Glomerular endothelial cell (primary cell): ENCODE measurements at places on chromosomes 13 and 19.

DNA sequence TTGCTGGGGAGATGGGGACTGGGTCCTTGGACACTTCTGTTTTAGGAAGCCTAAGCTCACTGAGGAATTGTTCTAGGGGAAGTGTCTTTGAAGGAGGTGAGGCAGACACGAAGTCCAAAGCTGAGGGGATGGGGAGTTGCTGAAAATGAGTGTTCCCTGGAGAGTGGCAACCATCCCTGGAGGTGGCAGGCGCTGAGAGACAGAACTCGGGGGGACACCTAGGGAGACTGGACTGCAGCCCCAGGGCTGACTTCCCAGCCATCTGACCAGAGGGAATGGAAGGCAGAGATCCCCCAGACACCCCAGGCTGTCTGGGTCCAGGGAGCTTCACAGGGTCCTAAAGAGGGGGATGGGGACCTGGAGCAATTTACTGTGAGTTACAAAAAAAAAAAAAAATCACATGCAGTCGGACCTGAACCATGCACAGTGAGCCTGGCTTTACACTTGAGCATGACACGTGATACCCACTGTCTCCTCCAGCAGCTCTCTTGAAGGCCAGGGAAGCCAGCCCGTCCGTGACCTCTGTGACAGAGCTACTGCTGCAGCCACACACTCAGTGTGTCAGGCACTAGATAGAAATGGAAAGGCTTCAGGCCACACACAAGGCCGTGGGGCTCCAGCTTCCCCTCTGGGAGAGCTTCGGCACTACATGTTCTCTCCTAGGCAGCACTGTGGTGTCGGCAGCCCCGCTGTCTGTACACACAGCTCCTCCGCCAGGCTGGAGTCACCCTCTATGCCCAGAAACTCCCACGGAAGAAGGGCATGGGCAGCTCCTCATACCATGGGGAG is 77.1 kb upstream of the KCTD15 start:
- DNase-seq: no peak

GRCh38 chr13:40758811-40759210 is 12.2 kb downstream of the MRPS31 start:
- no peak for DNase-seq

DNA sequence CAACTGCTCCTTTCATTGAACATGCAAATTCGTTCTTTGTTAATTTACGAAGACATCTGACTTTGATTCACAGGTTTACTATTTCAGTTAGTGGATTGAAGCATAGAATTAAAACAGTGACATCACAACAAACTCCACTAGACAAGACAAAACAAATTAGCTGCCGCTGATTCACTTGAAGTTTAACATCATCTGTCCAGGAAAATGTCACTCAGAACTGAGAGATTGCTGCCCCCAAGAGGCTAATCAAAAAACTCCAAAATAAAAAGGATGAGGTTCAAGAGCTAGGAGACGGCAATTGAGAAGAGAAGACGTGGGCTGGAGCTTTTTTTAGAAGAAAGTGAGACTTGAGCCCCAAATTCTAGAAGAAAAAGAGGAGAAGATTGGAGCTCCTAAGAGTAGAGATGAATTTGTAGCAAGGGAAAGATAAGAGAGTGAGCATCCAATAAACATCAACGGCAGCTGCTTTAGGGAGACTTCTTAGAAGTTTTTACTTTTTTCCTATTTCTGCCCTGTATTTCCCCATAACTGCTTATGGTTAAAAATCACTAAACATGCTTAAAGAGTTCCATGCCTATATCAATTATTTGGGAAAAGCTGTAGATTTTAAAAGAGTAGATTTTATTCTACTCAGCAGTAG is 40.8 kb upstream of the TPP2 start:
- DNase-seq: no peak

DNA sequence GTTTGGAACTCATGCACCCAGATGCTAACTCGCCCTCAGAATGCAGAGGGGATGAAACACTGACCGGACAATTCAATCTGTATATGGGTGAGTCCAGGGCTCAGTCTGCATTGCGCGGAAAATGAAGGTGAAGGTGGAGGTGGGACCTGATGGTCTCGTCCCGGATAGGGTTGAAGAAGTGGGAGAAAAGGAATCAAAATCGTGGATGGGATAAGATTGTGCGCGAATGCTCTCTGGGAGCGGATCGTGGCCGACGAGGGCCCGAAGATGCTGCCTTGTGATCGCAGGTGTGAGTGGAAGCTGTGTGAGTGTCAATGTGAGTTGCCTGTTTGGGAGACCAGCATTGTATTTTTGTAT is 594 bp upstream of the ZNF850 start:
- no peak for DNase-seq

DNA sequence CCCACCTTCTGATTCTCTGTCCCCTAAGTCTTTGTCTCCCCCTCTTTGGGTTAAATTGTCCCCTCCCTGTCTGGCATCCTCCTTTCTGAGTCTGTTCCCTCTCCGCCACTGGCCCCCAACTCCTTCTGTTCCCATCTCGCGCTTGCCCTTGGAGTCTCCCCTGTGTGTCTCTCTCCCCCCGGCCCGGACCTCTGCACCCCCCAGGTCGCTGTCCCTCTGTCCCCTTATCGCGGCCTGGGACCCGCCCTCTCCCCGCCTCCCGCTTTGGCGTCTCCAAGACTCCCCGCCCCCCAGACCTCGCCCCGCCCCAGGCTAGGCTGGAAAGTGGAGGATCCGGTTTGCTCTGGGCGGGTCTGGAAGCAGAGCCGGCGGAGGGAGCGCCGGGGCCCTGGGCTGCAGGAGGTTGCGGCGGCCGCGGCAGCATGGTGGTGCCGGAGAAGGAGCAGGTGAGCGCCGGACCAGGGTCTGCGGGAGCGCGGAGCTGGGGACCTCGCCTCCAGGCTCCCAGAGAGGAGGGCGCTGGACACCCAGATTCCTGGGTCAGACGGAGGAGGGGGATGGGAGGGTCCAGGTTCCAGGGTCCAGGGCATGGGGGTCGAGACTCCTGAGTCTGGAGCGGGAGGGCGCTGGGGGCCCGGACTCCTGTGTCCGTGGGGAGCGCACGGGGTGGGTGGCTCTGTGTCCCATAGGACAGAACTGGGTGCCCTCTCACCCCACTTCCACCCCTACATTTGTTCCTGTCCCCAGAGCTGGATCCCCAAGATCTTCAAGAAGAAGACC is at the start of gene TRPM4:
TRPM4 (plus strand) TSS at position 348 of the 780 bp plus-strand sequence; CDS start at position 423, 75 bp downstream.
- DNase-seq: no peak

- no peak for DNase-seq
Observed at GRCh38 chr19:42202290-42202880, 15.1 kb downstream of the DEDD2 start.

DNA sequence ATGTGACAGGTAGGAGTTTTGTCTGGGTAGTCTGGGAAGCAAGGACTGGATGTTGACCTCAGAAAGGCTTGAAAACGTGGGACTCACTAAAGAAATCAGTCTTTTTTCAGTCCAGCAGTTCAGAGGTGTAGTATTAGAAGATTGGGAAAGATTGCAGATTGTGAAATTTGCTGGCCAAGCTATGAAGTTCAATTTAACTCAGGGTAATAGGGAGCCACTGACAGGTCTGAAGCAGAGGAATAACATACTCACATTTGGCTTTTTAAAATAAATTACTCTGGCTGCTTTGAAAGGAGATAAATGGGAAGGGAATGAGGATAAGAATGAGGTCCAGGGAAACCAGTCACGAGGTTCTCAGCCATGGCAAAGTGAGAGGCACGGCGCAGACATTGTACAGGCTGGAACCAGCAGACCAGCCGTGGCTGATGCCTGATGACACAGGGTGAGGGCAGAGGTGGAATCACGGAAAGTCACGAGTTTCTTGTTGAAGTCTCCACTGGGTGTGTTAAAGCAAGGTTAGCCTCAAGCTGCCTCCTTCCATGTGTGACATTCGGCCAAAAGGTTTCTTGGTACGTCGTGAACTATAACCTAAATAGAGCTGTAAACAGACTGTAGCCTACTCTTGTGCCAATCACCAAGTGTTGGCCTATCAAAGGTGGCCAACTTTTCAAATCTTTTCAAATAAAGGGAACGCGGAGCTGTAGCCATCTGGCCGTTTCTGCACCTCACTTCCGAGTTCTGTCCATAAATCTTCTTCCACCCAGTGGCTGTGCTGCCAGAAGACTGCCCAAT is 377.6 kb downstream of the IRS2 start:
- DNase-seq: no peak

- no peak for DNase-seq
Observed at GRCh38 chr13:19053561-19053960, 128.1 kb downstream of the TUBA3C start.

DNA sequence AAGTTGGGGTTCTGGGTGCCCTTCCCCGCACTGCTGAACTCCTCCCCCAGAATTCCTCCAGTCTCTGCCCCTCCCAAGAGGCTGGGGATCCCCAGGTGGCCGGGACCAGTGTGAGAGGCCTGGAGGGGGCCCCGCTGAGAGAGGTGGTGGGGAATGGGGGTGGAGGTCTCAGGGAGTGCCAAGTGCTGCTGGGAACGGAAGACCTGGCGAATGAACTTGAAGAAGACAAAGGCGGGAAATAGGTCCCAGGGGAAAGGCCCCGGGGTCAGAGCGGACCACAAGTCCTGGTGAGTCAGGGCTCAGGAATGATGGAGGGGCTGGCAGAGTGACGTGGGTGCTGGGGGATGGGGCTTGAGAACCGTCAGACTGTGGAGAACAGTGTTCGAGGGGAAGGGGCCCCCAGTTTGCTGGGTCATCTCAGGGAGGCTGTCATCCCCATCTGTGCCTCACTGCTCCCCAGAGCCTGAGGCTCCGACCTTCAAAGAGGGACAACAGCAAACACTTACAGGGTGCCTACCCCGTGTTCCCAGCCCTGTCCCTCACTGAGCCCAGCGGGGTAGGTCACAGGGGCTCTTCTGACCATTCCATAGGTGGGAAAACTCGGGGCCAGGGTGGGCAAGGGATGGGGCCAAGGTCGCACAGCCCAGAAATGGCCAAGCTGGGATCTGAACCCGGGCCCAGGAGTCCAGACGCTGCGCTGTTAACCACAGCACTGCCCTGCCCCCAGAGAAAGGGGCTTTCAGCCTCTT is 16.0 kb upstream of the SEMA6B start:
- peak; percentile 93 for DNase-seq

- no peak for DNase-seq
Observed at GRCh38 chr13:67008075-67008668, 222.0 kb downstream of the PCDH9 start.

DNA sequence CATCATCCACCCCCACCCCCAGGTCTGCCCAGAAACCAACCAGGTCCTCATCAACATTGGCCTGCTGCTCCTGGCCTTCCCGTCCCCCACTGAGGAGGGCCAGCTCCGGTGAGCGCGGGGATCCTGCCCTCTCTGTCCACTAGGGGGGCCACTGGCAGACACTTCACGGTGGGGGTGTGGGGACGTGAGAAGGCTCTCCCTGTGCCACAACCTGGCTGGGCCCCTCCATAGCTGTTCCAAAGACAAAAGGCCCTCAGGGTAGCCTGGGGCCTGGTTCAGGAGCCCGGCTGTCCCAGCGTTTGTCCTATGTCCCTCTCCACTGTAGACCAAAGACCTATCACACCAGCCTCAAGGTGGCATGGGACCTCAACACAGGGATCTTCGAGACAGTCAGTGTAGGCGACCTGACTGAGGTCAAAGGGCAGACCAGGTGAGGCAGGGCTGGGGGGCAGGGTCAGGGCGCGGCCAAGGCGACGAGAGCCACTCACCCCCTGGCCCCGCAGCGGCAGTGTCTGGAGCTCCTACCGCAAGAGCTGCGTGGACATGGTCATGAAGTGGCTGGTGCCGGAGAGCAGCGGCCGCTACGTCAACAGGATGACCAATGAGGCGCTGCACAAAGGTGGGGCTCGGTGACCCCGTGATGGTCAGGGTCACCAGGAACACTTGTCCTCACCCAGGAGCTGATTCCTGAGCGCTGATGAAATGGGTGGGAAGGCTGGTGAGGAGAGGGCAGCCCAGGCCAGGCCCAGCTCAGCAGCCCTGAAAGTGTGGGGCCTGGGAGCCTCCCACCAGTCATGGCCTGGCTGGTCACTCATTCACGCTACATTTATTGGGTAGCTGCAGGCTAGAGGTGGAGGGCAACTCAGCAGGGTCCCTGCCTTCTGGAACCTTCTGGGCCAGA is 7.9 kb downstream of the DCAF15 start:
- DNase-seq: no peak

DNA sequence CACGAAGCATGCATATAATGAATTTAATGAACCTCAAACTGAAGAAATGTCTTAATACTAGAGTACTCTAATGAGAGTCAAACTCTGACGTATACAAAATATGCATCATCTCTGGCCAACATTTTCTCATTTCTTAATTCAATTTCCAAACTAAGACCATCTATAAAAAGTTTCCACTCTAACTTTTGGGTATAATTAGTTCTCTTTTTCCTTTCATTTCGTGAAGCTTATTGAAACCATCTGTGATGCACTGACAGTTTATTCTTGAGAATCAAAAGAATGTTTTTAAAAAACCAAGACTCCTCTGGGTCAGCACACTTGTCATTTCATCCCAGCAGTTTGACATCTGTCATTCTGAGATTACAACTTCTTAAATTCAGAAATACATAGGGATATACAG is 90.0 kb downstream of the CAB39L start:
- no peak for DNase-seq

DNA sequence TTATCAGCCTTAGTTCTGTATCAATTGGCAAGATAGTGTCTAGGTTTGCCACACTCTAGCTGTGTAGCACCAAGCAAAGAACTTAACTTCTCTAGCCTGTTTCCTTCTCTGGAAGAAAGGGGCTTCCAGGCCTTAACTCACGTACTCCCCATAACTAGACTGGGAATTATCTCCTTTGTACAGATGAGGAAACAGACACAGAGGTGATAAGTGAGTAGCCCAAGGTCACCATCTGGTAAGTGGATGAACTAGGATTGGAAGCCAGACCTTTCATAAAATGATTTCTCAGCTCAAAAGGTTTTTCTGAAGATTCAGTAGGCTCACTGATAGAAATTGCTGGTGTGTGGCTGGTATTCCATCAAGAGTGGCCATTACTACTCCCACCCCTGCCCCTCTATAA is 3.1 kb downstream of the ZNF428 start:
- DNase-seq: no peak
